NCI-H1092 (cell line): ENCODE measurements at places on chromosomes 1 and 21.
A peak's percentile ranks its signal among the peaks of the same experiment; 100 is the strongest.

GRCh38 chr1:63920154-63921117 lies 146.6 kb downstream of the ROR1 start:
- DNase-seq, result no peak

DNA sequence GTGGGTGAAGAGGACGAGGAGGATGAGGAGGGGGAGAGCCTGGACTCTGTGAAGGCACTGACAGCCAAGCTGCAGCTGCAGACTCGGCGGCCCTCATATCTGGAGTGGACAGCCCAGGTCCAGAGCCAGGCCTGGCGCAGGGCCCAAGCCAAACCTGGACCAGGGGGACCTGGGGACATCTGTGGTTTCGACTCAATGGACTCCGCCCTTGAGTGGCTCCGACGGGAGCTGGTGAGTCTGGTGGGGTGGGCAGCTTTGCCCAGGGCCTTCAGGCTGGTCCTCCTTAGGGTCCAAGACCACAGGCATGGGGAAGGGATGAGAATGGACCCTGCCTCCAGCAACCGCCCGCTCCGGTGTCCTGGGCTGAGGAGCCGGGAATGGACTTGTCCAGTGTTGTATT lies 430 bp downstream of the FAM167B start:
- no peak for DNase-seq

DNA sequence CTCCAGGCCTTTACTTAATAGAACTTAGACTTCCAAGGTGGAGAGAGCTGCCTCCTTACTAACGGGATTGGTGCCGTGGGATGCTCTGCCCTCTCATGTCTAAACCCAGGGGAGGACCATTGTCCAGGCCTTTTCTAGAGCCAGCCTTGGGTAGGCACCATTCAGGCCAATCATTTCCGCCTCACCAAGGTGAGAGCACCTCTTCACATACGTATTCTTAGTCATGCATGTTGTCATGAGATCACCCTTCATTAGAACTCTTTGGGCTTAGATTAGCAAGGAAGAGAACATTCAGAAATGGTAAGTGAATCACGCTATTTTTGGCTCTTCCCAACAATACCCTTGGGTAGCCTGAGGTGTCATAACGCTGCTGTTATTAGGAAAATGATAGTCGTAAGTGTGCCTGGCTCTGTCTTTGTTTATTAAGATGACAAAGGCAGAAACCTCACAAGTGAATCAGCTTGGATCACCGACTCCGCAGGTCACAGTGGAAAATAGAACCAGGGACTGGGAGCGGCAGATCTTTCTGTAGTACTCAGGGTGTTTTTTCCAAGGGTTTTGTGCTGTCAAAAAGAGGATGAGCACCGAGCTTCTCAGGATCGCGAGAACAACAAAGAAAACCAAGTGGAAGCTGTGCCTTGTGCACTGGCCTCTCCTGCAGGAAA lies 55.0 kb downstream of the HUNK start:
- no peak for DNase-seq

- no peak for DNase-seq
Observed at GRCh38 chr1:4978660-4979390, 324.4 kb downstream of the AJAP1 start.

DNA sequence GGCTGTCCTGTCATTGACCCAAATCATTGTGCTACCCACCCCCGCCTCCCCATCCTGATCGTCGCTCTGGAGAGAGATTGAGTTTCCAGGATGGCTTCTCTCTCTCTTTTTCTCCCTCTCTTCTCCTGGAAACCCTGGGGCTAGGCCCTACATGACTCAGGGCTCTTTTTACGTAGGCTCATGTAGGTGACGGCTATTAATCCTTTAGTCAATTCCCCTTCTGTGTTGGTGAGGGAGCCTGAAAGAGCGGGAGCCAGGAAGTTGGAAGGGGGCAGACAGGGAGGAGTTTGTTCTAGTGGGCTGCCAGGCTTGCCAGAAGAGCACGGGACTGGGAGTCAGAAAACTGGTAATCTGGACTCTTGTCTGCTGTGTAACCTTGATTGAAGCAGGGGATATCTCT lies 9.7 kb downstream of the ATP2B4 start:
- DNase-seq, result no peak

DNA sequence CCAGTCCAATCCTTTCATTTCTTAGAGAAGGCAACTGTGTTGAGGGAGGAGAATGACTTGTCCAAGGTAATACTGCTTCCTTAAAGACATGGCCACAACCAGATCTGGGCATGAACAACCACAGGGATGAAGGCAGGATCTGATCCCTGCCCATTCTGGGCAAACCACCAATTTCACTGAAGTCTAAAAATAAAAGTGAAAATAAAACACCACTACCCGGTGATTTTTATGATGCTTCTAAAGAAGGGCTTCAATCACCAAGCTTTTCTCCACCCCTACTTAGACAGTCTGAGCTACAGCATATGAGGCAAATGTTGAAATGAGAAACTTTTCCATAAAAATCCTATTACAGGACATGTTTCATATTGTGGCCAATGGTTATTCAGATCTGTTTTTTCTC lies 133.0 kb downstream of the PTPN14 start:
- DNase-seq, result no peak

DNA sequence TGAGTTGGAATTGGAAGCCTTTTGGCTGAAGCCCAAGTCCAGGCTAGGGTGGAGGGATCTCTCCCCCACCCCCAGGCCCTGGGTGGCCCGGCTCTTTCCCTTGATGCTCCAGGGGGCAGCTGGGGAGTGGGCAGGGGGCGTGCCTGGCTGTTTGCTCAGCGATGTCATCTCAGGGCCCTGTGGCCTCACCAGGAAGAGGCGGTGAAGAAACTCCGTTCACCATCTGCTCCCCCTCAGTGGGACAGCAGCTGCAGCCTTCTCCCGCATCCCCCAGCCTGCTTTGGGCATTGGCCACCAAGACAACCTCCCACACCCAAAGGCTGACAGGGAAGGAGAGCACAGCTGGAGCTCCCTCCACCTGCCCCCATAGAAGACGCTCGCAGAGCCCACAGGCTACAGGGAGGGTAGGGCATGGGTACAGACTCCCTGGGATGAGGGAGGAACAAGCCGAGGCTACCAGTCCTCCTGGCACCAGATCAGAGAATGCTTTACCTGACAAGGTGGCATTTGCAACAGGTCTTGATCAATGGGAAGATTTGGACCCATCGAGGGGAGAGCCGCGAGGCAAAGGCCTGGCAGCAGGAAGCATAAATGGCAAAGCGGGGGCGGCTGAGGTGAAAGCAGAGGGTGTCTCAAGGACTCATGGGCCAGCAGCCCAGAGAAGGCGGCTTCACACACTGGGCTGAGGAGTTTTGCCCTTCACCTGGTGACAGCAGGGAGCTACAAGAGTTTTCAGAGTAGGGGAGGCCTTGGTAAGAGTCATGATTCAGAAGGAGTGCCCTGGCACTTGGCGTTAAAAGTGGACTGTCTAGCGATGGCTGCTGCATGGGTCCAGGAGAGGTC lies 6.5 kb upstream of the GUCA2A start:
- no peak for DNase-seq

GRCh38 chr1:27166351-27166802 lies 11.5 kb upstream of the SLC9A1 start:
- DNase-seq, result no peak

GRCh38 chr21:34762786-34763185 lies 94.0 kb downstream of the CLIC6 start:
- DNase-seq, result no peak

DNA sequence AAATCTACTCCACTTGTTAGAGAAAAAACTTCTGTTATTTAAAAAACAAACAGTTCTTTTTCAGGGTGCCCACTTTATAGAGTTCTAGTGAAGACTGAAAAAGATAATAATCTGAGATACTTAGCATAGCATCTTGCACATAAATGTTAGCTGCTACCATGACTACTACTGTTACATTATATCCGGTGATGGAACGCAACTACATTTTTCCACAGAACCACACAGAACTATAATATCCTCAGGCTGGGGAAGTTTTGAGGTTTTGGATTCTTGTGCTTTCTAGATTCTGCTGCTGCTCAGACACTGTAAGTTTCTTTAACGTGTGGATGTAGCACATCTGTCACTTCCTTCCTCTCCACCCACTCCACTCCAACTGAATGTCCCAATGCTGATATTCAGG lies 110.3 kb downstream of the PTPN14 start:
- no peak for DNase-seq

DNA sequence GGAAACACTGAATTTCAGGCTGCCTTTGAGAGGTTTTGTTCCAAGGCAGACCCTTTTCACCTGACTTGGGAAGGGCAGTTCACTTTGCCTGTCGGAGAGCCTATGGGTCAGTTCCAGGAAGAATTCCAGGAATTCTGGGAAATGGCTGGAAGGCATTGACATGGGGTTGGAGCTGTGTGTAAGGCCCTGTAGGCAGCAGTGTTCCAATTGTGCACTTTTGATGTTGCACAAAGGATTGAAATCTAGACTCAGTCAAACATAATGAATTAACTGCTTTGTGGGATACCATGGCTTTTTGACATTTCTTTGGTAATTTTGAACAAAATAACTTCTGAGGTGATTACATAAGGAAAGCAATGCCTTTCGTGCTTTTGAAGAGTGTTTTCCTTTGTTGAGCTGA lies 184.6 kb downstream of the SDCCAG8 start:
- no peak for DNase-seq

GRCh38 chr1:225519166-225519863 lies 91.5 kb upstream of the LBR start:
- DNase-seq, result no peak

- no peak for DNase-seq
Observed at GRCh38 chr1:201625851-201626251, 86.9 kb downstream of the NAV1 start.

GRCh38 chr21:41290106-41290799 lies 26.3 kb upstream of the FAM3B start:
- no peak for DNase-seq

DNA sequence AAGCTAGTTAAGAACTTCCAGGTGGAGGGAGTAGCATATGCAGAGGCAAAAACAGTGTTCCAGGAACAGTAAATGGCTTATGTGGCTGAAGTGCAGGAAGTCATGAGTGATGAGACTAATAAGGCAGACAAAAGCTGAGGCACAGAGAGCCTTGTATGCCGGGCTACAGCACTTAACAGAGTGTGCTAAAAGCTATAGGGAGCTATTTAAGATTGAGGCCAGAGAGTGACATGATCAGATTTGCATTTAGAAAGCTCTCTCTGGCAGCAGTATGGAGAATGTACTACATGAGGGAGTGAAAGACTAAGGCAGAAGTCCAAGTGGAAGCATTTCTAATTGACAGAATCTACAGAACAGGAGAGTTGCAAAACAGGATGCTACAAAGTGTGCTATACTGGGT lies 38.6 kb downstream of the WASF2 start:
- no peak for DNase-seq

GRCh38 chr1:225762002-225762441 lies 15.6 kb upstream of the SRP9 start:
- DNase-seq, result peak; percentile 21

GRCh38 chr1:59007820-59008598 lies 224.2 kb upstream of the JUN start:
- no peak for DNase-seq

DNA sequence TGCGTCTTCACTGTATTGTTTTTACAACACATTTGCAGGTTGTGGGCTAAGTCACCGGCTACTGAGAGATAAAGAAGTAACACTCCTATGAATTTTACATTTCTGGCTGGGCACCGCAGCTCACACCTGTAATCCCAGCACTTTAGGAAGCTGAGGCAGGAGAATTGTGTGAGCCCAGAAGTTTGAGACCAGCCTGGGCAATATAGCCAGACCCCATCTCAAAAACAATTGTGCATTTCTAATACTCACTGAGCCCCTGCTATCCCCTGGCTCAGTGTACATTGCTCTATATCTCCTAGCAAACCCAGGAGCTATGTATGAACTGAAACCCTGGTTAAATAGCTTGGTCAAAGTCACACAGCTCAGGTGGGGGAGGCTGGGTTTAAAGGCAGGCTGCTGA lies 108.7 kb downstream of the ZNF281 start:
- no peak for DNase-seq

DNA sequence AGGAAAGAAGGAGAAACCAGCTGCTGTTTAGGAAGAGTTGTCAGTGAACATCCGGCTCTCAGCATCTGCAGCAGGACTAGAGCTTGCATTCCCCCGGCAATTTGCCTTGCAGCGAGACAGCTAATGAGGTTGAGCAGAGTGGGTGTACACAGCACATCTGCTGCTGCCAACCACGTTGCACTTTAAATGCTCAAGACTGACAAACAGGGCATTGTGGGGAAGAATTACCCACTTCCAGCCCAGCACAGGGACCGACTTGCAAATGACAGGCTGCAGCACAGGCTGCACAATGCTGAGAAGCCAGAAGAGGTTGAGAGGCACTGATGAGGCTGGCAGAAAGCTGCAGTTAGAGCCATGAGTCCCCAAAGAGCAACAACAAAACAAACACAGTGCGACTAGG lies 47.5 kb upstream of the PLA2G2C start:
- peak; percentile 66 for DNase-seq

DNA sequence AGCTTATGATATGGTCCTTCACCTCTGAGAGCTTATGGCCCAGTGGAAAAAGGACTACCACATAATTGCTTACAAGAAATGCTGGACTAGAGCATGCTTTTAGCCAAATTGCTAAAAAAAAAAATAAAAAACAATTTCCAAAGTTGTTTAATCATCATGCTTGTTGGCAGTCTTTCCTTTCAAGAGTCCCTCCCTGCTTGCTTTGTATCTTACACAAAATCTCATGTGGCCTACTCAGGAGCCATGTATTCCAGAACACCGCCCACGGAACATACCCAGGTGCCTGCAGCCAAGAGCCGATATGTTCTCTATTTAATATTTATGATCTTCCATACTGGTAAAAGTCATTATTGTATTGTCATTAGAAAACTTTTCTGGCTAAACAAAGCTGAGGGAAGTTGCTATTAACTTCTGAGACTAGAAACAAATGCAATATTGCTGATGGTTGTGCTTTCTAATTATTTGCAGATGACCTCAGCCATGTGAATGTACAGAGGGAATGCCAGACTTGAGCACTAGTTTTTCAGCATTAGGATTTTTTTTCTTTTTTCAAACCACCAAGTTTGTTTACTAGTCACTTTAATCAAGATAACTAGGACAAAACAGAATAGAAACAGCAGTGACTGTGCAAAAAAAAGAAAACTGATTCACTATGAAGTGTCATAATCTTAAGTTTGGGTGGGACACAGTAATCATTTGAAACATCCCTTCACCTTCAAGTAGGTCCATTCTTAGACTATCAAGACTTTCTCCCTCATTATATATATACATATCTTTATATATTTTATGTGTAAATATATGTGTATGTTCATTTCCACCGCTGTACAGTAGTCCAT lies 129.3 kb upstream of the GORAB start:
- DNase-seq, result no peak

- DNase-seq, result no peak
Observed at GRCh38 chr1:24403806-24404205, 9.8 kb downstream of the STPG1 start.

- no peak for DNase-seq
Observed at GRCh38 chr1:10890491-10891071, 94.1 kb upstream of the CASZ1 start.
